Heart right ventricle (tissue), 16 donors: ENCODE measurements at places on chromosomes 7 and 10.

DNA sequence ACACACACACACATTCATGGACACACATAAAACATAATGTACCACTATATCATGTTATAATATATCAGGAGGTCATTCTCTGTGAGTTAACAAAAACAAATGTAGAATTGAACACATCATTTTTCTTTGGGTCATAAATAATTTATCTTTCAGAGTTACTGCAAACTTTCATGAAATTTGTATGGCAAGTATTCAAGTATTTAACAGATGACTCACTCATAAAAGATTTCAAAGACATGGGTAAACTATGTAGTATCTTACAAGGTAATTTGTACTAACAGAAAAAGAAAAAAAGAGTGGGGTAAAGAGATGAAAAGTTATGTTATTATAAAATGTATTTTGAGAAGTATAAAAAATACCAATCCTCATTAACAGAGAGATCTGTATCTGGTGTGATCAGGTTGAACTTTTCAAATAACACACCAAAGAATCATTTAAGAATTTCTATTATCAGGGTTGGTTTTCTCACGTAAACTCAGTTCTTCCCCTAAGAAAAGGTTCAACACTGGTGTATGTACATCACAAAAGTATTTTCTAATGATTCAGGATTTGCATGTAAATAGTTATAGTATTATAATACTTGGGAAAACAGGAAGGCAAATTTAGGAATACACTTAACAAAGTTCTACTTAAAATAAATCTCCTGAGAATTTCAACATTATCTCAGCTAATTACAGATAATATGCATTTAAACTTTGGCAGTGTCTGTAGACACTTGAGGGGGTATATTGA, 933.1 kb upstream of the LRRN3 start:
- no peaks in the 10 kb centered on the region for H3K27me3 ChIP-seq
- no peak overlapping the region for H3K27ac ChIP-seq
- no peaks in the 10 kb centered on the region for H3K36me3 ChIP-seq
- no peak overlapping the region for H3K4me3 ChIP-seq
- no peak for DNase-seq

DNA sequence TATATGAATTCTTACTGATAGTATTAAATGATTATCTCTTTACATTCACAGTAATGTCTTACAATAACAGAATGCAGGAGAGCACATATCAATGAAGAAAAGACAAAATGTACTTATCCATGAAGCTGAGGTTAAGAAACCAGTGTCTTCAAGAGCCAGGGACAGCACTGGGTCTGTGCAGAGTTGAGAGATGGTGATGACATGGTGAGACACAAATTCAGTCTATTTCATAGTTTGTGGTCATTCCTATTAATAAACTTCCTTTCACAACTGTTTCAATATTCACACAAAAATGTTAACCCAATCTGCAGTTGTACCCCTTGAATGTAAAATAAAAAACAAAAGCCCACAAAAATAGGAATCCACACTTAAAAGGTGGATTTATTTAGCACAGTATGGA, 5.3 kb upstream of the MAGI2 start:
- peaks cover 24% of the 10 kb centered on the region for H3K4me1 ChIP-seq
- DNase-seq = no peak
- H3K27ac ChIP-seq = no peak overlapping the region

DNA sequence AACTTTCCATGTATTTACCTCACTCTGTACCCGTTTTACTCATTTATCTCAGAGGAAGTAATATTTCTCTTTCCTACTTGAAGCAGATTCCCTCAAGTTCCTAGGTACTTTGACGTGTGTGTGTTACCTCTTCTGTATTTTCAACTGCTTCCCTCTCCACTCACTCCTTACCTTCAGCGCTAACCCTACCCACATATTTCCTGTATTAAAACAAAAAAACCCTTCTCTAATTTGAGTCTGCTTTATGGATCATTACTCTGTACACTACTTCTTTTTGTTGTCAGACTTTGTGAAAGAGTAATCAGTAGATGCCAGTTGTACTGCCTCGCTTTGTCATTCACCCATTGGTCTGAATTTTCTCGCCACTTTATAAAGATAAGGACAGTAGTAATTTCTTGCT, 74.0 kb downstream of the CDK13 start:
- H3K27ac ChIP-seq = no peak overlapping the region
- peaks cover 7% of the 10 kb centered on the region for H3K36me3 ChIP-seq
- H3K4me1 ChIP-seq = no peaks in the 10 kb centered on the region
- H3K4me3 ChIP-seq = no peak overlapping the region
- no peak for DNase-seq

GRCh38 chr10:44261710-44262455, 123.0 kb downstream of the CXCL12 start:
- peaks cover 23% of the 10 kb centered on the region for H3K4me1 ChIP-seq
- H3K36me3 ChIP-seq = no peaks in the 10 kb centered on the region
- H3K4me3 ChIP-seq = no peak overlapping the region
- no peak overlapping the region for H3K27ac ChIP-seq
- DNase-seq = peak; percentile 38
- no peaks in the 10 kb centered on the region for H3K27me3 ChIP-seq

DNA sequence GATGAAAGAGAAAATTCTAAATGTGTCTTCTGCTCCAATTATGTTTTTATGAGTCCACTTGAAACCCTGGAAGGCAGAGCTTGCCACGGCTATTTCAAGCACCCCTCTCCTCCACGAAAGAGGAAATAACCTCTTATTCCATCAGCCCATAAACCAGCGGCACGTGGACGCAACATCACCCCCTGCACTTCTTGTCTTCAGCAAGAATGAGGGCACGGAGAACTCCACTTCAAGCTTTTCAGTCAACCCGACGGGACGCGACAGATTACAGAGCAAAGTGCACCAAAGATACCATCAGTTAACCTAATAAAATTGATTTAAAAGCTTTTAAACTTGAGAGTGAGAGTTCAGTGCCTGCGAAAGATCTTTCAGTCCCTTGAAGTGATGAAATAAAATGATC, 406.3 kb downstream of the GALNT17 start:
- no peak overlapping the region for H3K27ac ChIP-seq
- DNase-seq = no peak
- H3K36me3 ChIP-seq = no peaks in the 10 kb centered on the region
- H3K4me1 ChIP-seq = no peaks in the 10 kb centered on the region
- H3K27me3 ChIP-seq = no peaks in the 10 kb centered on the region

DNA sequence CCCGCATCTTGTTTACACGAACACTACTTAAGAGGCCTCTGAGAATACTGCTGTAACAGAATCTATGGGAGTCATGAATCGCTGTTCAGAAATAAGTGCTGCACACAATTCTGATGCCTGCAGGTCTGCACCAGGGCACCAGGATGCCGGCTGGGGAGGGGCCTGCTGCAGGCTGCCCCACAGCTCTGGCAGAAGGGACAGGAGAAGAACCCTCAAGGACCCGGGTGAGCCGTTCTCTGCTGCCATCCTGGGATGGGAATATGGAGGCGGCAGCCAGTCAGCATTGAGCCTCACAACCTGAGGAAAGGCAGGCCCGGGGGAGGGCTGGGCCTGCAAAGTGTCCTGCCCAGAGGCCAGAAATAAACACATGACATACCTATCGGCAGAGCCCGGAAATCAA, 11.2 kb downstream of the TUBGCP2 start:
- no peak overlapping the region for H3K4me3 ChIP-seq
- no peaks in the 10 kb centered on the region for H3K4me1 ChIP-seq
- DNase-seq = no peak

DNA sequence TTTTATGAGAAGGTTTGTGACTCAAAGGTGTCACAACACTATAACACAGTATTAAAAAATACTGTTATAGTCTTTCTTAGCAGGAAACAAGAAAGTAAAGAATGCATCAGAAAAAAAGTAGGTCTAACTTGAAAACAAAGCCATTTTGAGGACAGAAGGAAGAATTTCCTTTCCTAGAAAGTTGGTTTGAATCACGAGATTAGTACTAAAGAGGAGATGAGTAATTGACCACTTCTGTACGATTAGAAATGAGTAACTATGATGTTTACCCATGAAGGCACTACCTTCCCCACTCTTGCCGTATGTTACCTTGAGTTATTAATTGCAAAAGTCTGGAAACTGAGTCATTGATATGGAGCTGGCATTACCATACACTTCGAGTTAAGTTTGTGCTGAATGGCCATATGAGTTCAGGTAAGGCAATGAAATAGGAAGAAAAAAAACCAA, 65.2 kb downstream of the FAM185A start:
- H3K36me3 ChIP-seq = no peaks in the 10 kb centered on the region
- H3K27ac ChIP-seq = no peak overlapping the region
- no peaks in the 10 kb centered on the region for H3K4me1 ChIP-seq
- no peaks in the 10 kb centered on the region for H3K27me3 ChIP-seq

DNA sequence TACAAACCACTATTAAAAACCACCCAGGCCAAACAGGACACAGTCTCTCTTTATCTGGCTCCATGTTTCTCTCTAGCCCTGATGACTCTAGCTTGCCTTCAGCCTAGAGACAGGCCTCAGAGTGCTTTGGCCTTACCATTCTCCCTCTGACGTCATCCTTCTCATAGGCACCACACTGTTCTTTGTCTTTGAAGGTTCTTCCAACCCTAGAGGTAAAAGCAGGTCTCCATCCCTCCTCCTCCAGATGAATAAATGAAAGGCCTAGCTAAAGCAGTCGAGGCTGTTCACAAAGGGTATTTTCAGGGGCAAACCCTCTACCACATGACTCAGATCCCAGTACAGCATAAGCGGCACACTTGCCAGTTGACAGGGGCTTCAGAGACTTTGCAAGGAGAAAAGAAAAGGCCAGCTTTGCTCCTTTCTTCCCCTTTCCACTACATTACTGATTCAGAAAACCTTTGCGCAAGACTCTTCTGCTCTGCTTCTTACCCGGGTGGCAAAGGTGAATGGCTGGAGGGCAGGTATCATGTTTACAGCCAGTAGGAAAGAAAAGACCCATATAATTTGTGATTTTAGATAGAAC, 14.8 kb downstream of the NFE2L3 start:
- no peak overlapping the region for H3K27ac ChIP-seq
- H3K27me3 ChIP-seq = no peaks in the 10 kb centered on the region
- H3K4me1 ChIP-seq = peaks cover 5% of the 10 kb centered on the region

- no peak overlapping the region for H3K4me3 ChIP-seq
- DNase-seq = no peak
- H3K36me3 ChIP-seq = no peaks in the 10 kb centered on the region
- no peaks in the 10 kb centered on the region for H3K27me3 ChIP-seq
- no peaks in the 10 kb centered on the region for H3K4me1 ChIP-seq
Measured at GRCh38 chr7:38393874-38394273, 120.4 kb upstream of the TARP start.

DNA sequence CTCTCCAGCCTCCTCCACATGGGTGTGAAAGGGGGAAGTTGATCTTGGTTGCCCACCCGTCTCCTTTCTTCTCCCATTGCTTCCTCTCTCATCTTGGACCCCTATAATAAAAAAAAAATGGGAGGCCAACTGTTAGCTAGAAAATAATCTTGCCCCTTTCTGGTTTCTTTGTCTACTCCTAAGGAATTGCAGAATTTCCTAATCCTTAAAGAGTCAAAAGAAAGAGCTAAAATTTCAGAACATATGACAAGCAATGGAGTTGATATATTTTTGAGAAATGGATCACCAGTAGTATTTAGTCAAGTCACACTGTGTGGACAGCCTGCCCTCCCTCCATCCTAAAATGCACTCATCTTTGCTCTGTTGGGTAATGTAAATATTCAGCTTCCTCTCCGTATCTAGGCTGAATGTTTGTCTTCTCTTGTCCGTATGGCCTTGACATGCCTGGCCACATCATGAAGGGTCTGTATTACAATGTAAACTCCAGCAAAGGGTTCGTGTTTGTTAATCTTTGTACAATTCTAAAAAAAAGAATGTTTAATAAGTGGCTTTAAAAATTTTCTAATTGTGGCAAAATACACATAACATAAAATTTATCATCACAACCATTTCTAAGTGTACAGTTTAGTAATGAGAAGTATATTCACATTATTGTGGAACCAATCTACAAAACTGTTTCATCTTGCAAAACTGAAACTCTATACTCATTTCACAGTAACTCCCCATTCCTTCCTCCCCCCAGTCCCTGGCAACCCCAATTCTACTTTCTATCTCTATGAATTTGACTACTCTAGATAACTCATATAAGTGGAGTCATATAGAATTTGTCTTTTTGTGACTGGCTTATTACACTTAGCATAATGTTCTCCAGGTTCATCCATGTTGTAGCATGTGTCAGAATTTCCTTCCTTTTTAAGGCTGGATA, 71.5 kb downstream of the ZNF92 start:
- no peaks in the 10 kb centered on the region for H3K36me3 ChIP-seq
- H3K27ac ChIP-seq = no peak overlapping the region
- H3K27me3 ChIP-seq = no peaks in the 10 kb centered on the region
- H3K4me1 ChIP-seq = no peaks in the 10 kb centered on the region
- H3K4me3 ChIP-seq = no peak overlapping the region

DNA sequence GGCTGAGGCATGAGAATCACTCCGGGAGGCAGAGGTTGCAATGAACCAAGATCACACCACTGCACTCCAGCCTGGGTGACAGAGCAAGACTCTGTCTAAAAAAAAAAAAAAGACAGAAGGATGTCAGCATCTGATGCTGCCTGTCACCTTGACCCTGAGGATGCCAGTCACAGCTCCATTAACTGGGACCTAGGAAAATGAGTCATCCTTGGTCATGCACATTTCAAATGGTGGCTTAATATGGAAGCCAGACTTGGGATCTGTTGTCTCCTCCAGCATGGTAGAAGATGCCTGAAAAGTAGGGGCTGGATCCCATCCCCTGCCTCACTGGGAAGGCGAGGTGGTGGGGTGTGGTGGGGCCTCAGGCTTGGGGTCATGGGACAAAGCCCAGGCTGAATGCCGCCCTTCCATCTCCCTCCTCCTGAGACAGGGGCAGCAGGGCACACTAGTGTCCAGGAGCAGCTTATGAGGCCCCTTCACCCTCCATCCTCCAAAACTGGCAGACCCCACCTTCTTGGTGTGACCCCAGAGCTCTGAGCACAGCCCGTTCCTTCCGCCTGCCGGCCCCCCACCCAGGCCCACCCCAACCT, 1.3 kb downstream of the NOS3 start:
- H3K36me3 ChIP-seq = no peaks in the 10 kb centered on the region
- no peak for DNase-seq
- H3K4me3 ChIP-seq = no peak overlapping the region
- H3K27ac ChIP-seq = peak overlapping the region; percentile 87
- H3K27me3 ChIP-seq = peaks cover 4% of the 10 kb centered on the region
